8988T (cell line): ENCODE measurements at places on chromosomes 7 and 10.
A peak's percentile ranks its signal among the peaks of the same experiment; 100 is the strongest.

GRCh38 chr10:4004144-4004543 is 219.1 kb upstream of the KLF6 start:
- DNase-seq: no peak

GRCh38 chr10:128047351-128047750 is 78.9 kb downstream of the MKI67 start:
- DNase-seq: peak; percentile 28

- no peak for DNase-seq
Observed at GRCh38 chr7:41333511-41333910, 369.4 kb downstream of the INHBA start.

DNA sequence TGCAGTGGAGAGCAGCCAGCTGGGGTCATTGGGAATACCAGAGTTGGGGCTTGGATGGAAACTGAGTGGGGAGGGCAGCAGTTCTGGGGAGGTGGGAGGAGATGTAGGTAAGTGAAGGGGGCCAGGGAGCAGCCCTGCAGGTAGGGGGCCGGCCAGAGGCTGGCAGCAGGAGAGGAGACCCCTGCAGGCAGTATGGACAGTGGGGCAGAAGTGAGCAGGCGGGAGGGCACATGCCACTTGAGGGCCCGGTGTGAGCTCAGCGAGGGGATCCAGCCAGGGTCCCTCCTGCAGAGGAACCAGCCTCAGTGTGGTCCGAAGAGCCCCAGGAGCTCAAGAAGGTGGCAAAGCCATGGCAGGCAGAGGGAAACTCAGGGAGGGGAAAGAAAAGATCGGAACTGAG is 75.4 kb downstream of the WDR11 start:
- no peak for DNase-seq

- no peak for DNase-seq
Observed at GRCh38 chr7:25060487-25061055, 64.5 kb downstream of the CYCS start.

DNA sequence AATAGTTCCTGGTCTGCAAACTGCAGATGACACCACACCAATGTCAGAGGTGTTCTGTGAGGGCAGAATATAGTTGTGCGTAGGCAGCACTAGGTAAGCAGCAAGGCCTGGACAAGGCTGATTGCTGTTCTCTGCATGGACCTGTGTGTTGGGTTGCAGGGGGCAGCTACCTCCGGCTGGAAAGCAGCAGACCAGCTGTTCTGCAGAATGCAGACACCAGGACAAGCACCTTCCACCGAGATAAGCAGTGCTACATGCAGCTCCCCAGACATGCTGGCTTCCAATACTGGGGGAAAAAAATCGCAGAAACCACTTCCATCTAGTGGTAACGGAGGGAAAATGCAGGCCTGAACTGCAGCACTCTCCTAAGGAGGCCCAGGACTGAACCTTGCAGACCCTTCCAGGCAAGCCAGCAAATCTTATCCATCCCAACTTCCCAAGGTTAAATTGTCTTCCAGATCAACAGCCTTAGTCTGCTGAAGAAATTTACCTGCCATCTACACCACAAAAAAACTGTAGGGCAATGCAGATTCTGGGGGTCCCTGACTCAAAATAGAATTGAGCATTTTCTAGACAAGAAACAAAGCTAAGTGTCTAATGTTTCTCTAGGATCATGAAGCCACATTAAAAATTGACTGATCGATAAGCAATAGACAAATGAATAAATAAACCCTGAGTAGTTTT is 50.5 kb upstream of the COBL start:
- DNase-seq: peak; percentile 58

GRCh38 chr7:904847-905246 is 28.5 kb downstream of the GET4 start:
- no peak for DNase-seq

GRCh38 chr7:34823650-34824258 is 165.7 kb downstream of the NPSR1 start:
- DNase-seq: no peak

DNA sequence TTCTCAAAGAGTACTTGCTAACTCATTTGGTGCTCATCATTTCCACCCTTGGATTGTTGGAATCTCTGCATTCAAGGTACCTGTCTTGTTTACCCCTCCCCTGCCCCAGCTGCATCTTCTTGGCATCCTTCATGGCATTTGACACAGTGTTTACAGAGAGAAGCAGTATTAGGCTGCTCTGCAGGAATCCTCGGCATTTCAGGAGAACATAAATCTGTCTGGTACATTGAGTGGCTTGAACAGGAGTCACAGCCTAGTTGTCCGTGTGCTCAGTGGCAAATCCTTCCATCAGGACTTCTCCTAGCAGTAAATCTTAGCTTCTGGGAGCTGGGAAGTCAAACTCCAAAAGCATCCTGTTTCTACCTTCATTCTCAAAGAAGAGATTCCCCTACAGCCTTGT is 136.8 kb upstream of the YAE1 start:
- no peak for DNase-seq

DNA sequence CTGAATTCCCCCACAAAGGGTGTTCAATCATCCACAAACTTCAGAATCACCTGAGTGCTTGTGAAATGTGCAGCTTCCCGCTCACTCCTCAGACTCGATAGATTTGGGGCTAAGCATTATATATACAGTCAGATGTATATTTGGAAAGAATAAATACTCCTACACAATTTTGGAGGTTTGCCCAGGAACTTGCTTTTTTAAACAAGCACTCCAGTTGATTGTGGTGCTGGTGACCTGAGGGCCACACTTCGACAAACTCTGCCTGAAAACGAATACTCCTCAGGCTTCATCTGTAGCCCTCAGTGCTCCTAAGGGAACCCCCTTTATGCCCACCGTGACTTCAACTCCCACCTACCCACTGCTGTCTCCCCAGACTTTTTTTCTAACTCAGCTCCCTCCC is 211.6 kb downstream of the INHBA start:
- DNase-seq: no peak

GRCh38 chr7:30285067-30285535 is 704 bp downstream of the ZNRF2 start:
- no peak for DNase-seq

GRCh38 chr10:129516846-129517679 is 50.0 kb downstream of the MGMT start:
- no peak for DNase-seq

DNA sequence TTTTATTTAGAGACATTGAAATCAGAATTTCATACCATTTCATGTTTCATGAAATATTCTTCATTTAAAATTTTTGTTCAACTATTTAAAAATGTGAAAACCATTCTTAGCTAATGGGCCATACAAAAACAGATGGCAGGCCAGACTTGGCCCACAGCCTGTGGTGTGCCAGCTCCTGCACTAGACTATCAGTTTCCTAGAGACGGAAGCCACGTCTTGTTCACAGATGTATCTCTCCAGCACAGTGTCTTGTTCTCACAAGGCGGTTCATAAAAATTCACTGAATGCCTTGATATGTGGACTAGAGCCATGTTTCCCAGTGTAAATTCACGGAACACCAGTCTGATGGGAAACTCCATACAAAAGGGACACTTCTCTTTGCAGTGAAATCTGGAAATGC is 216.0 kb downstream of the KCNMA1 start:
- DNase-seq: no peak

- no peak for DNase-seq
Observed at GRCh38 chr7:1313613-1314012, 80.9 kb downstream of the UNCX start.

DNA sequence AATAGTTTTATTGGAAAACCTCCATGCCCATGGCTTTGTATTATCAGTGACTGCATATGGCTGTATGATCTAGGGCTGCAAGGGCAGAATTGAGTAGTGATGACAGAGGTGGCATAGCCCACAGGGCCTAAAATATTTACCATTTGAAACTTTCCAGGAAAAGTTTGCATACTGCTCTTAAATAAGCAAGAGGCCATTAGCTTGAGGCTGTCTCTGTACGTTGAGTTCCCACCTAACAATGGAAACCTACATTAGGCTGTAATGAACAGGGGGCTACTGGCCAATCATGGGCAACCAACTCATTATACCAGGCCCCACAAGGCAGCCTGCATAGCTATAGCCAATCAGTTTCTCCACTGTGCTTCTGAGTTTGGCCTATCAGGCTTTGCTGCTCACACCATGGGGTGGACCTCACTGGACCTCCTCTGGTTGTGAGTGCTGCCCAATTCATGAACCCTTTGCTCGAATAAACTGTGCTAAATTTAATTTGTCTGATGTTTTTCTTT is 673 bp upstream of the ST8SIA6 start:
- no peak for DNase-seq

- DNase-seq: no peak
Observed at GRCh38 chr7:16479161-16479560, 13.6 kb upstream of the SOSTDC1 start.

DNA sequence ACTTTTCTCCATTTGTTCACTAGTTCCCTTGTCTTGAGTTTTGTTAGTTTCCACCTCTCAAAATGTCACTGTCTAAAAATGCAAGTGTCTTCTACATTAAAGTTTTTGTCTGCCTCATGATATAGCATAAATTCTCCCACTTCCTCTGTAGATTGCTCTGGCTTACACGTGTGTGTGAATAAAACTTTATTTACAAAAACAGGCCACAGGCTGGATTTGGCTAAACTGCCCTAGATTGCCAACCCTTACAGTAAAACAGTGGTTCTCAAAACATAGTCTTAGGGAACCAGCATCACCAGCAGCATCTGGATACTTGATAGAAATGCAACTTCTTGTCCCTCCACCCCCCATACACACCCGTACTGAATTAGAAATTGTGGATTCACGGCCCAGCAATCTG is 207.8 kb downstream of the VTI1A start:
- DNase-seq: no peak

DNA sequence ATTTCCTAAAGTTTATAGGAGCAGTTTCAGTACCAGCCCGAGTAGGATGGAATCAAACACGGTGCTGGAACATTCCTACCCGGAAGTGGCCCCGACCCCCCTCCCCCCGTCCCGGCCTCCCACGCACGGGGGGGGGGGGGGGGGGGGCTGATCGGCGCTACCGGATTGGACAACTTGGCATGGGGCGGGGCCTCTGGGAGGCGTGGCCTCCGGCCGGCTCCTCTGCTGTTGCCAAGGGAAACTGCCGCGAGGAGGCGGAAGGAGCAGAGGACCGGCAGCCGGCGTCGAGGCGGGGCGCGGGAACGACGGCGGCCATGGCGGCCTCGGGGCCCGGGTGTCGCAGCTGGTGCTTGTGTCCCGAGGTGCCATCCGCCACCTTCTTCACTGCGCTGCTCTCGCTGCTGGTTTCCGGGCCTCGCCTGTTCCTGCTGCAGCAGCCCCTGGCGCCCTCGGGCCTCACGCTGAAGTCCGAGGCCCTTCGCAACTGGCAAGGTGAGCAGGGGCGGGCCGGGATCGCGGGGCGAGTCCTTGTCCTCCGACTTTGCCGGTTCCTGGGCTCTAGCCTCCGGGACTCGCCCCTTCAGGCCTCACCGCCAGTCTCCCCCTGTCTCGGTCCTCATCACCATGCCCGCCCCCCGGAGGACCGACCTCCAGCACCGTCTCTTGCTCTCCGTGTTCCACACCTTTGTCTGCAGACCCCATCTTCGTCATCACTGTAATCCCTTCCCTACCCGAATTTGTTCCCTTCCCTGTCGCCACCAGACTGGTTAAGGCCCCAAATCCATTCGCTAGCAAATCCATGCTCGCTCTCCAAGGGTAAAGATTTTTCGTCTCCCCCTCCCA is at the start of gene RHBDD2:
TSS of gene RHBDD2 (plus strand) at position 266 of the 843 bp plus-strand sequence. CDS start at position 315, 49 bp downstream.
- DNase-seq: peak; percentile 78

DNA sequence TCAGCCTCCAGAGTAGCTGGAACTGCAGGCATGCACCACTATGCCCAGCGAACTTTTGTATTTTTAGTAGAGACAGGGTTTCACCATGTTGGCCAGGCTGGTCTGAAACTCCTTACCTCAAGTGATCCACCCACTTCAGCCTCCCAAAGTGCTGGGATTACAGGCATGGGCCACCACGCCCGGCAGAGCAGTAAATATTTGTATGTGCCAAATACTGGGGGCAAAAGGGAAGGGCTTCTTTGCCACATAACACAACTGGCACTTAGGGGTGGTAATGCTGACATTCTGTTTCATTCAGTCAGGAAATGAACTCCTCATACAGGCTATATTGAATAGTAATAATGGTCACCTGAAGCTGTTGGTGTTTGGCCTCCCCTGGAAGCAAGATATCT is 41.6 kb downstream of the ACSM6 start:
- DNase-seq: no peak
